GDM1 (cell line): ENCODE measurements at places on chromosomes 5 and 9.

- no peak for DNase-seq
Observed at GRCh38 chr9:75149841-75150241, 61.5 kb downstream of the OSTF1 start.

- no peak for DNase-seq
Observed at GRCh38 chr9:6646293-6646636, 736 bp upstream of the GLDC start.

DNA sequence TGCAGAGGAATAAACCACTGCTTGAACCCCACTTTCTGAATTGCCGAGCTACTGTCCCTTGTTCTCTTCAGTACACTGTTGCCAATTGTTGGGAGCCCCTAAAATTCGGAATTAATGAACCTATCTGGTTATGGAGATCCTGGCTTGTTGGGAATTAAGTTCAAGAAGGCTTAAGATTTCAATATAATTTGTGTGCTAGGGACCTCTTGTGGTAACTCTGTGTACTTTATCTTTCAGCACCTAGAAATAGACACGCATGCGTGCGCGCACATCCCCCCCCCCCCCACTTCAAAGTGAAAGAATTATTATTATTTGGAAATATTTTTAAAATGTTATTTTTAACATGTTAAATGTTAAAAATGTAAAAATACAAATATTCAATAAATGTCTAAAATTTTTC is 53.3 kb upstream of the FAM169A start:
- no peak for DNase-seq

DNA sequence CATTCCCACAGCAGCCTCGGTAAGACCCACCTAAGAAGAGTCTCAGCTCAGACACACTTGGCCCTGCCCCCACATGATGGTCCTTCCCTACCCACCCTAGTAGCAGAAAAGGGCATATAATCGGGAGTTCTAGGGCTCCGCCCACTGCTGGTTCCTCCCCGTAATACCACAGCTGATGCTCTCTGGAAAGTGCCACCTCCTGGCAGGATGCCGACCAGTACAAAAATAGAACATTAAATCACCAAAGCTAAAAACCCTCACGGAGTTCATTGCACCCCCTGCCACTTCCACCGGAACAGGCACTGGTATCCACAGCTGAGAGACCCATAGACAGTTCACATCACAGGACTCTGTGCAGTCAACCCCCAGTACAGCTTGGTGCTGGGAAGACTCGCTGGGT is 271.3 kb downstream of the KIAA0825 start:
- no peak for DNase-seq

- no peak for DNase-seq
Observed at GRCh38 chr5:159050316-159051143, 49.2 kb downstream of the EBF1 start.
